ENCODE measurements at places on chromosomes 7 and 10. TPM values are rescaled to one million over a fixed set of nuclear protein-coding genes. Genes with fewer than 3 reads are reported as not detected.

SPOCK2 gene
- 217 TPM for total RNA-seq

TSPAN13 gene
- 0.57 TPM for total RNA-seq

TAS2R38 gene
- total RNA-seq = not detected

GIMAP7 gene
- total RNA-seq = 191 TPM

AFAP1L2 gene
- 1.6 TPM for total RNA-seq

MARVELD1 gene
- 5.4 TPM for total RNA-seq

DUSP5 gene
- total RNA-seq = 24.7 TPM

Data from T-helper 2 cell treated with Interferon-gamma antibody and Interleukin-4, amounts not matched to agents 100 ng/mL and 5 ng/mL, for 36 hours (primary cell).